ENCODE measurements at places on chromosomes 16 and 17.

DNA sequence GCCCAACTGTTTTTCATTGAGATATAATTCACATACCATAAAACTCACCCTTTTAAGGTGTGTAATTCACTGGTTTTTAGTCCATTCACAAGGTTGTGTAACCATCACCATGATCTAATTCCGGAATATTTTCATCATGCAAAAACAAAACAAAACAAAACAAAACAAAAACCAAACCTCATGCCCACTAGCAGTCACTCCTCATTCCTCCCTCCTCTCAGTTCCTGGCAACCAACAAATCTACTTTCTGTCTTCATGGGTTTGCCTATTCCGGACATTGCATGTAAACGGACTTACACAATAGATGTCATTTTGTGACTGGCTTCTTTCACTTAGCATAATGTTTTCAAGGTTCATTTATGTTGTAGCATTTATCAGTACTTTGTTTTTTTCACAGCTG lies 4.5 kb upstream of the NOD2 start:
- DNase-seq: no peak

- DNase-seq: no peak
These were observed 74.6 kb upstream of the SEC14L1 start for GRCh38 chr17:77066165-77066564.

DNA sequence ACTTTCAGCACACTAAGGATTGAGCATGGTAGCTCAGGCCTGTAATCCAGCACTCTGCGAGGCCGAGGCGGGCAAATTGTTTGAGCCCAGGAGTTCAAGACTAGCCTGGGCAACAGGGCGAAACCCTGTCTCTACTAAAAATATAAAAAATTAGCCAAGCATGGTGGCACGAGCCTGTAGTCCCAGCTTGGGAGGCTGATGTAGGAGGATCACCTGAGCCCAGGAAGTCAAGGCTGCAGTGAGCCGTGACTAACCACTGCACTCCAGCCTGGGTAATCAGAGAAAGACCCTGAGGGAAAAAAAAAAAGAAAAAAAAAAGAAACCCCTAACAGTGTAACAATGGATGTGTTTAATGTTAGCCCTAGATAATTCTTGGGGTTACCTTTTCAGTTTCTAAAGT lies 24.0 kb downstream of the PARN start:
- DNase-seq: no peak

GRCh38 chr16:14490235-14490634 lies 139.8 kb downstream of the PARN start:
- DNase-seq: no peak

DNA sequence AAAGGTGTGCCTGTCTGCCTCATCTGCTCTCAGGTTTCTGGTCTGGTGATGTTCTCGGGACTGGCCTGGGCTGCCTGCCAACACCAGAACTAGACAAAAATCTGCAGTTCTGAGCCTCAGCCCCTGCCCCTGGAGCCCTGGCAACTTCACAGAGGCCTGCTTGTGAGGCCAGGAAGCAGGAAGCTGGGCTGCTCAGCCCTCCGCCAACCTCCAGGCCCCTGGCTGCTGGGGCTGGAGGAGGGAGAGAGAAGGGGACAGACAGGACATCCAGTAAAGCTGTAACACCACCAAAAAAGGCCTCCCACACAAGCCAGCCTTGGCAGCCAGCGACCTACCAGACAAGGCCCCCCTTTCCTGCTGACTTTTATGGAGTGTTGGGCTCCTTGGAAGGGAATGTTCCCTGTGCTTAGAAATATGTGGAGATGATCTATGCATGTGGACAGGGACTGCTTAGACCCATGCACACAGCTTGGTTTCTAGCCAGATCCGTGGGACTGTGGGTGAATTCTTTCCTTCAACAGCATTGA lies 157.6 kb downstream of the XYLT1 start:
- DNase-seq: no peak
